Stromal cell of bone marrow (primary cell): ENCODE measurements at places on chromosomes 6 and 20.

DNA sequence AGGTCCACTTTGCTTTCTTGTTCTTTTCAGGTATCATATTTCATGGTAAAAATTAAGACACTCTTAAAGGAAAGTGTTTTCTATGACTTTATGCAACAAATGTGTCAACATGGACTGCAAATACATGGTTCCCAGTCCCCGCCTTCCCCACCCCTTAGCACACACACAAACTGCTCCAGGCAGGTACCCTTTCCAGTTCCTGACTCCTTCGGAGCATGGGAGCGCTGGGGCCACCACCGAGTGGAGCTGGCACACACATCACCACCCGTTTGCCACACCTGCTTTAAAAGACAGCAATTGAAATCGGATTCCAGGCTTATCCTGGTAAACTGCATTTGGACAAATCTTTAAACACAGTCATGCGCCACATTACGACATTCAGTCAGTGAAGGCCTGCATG is 22.2 kb downstream of the RNASET2 start:
- DNase-seq: no peak

DNA sequence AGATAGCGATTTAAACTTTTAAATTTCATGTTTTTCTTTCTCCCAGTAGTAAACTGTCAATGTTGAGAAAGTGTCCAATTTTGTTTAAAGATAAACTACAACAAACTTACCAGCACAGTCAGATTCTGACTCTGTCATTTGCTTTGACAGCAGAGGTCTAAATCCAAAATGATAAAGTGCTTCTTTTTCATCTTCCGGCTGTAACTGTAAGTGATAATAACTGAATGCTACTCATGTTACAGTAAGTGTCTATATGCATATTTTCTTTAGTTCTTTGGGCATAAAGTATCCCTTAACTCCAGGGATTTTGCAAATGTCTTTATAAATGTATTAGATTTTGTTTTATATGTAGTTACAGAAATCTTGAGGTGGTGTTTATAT is 610.4 kb downstream of the RFPL4B start:
- DNase-seq: no peak

DNA sequence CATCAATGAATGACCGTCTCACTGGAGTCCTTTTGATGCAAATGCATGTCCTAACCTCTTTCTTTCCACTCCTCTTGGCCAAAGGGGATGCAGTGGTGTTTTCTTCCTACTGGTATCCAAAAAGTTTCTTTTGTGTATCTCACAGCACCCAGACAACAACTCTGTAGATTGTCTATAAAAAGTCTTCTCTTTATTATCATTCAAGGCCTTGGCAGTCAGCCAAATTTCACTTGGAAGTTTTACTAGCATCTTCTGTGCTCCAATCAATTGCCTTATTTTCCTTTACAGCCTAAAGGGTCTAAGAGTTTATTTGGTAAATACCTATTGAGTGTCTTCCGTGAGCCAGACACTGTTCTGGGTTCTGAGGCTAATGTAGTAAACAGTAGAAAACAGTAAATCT is 150.2 kb upstream of the RNF217 start:
- DNase-seq: no peak

GRCh38 chr6:169896826-169897456 is 145.5 kb downstream of the ERMARD start:
- DNase-seq: no peak

DNA sequence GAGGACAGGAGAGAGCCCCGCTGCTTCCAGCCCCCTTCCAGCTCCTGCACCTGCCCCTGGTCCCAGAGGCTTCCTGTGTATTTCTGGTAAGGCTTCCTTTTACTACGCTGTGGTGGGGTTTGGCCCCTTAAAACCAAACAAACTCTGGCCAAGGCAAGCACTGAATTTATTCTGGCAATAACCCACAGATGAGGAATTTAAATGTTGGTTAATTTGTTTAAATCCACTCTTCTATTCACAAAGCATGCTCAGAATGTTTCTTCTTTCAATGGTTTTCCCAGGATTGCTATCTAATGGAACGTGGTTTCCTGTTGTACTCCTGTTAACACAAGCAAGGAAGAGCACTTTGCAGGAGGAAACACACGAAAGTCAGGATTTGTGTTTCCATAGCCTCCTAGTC is 236.5 kb upstream of the FOXQ1 start:
- DNase-seq: no peak

DNA sequence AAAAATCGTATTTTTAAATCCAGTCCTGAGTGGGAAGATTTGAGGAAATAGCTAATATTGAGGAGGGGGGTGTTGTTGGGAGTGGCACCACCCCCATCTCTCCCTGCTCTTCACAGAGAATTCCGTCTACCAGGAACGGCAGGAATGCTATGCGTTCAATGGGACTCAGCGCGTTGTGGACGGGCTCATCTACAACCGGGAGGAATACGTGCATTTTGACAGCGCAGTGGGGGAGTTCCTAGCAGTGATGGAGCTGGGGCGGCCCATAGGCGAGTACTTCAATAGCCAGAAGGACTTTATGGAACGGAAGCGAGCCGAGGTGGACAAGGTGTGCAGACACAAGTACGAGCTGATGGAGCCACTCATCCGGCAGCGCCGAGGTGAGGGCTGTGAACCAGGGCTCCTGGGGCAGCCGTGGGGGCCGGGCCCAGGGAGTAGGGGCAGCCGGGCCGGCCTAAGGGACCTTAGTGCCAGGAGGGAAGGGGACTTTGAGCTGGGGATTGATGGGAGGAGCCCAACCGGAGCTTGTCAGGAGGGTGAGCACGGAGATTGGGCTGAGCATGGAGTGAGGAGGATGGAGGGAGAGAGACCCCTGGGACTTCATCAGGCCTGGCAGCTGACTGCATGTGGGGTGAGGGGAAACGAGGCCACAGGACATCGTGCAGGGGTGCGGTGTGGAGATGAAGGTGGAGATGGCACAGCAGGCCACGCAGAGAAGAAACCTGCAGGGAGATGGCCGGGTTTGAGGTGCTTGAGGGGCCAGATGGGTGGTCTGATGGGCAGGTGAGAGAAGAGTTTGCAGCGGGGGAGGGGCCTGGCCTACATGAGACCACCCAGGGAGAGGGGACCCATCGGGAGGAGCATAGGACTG is 41.3 kb downstream of the HLA-DPB1 start:
- no peak for DNase-seq

- DNase-seq: no peak
Observed at GRCh38 chr6:3499603-3500002, 42.8 kb upstream of the SLC22A23 start.

DNA sequence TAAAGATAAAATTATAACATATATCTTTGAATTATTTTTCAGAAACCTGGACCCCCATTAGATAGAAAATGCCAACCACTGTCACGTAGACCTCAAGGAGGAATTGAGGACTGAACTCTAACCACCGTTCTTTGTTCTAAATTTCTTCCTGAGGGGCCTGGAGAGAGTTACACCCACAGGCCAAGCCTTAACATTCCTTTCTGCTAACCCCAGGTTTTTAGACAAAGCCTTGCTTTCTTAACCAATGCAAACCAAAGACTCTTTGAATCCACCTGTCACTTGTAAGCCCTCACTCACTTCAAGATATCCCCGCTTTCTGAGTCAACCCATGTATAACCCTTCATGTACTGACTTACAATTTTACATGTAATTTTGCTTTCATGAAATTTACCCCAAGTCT is 41.0 kb downstream of the SNX14 start:
- DNase-seq: no peak

DNA sequence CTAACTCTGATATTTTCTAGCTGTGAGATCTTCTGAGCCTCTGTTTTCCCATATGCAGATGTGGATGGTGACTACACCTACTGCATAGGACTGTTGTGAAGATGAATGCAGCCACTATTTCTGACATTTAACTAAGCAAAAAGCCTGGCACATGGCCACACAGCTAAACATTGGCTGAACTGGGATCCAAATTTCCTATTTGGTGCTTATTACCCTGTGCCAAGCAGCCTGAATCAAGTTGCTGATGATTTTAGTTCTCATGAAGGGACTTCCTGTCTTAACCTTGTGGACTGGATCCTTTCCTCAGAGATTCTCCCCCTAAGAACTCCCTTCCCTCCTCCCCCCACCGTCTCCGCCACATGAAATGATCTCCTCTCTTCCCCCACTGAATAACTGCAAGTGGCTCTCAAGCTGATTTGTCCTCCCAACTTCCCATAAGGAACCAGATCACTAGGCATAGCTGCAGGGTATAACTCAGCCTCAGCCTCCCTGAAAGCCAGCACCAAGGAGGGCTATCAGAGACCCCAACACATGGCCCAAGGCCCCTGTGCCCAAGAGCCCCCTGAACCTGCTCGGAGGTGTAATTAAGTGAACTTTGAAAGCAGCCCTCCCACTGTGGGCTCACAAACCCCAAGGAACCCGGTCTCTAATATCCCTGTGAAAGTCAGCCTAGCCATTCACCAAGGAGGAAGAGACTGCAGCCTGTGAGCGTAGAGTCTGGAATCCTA is 55.7 kb downstream of the MAFB start:
- no peak for DNase-seq

- peak; percentile 13 for DNase-seq
Observed at GRCh38 chr20:61166324-61166723, 85.7 kb upstream of the CDH4 start.

- no peak for DNase-seq
Observed at GRCh38 chr6:109580519-109580918, 97.5 kb upstream of the ZBTB24 start.

- no peak for DNase-seq
Observed at GRCh38 chr20:47018381-47018780, 123.7 kb downstream of the EYA2 start.

GRCh38 chr6:20154753-20155152 is 57.5 kb downstream of the MBOAT1 start:
- DNase-seq: no peak

- no peak for DNase-seq
Observed at GRCh38 chr6:100177956-100178355, 183.9 kb upstream of the MCHR2 start.

GRCh38 chr6:31058128-31058894 is 48.0 kb downstream of the MUC22 start:
- DNase-seq: peak; percentile 83

- no peak for DNase-seq
Observed at GRCh38 chr20:9583151-9583550, 68.8 kb downstream of the LAMP5 start.

DNA sequence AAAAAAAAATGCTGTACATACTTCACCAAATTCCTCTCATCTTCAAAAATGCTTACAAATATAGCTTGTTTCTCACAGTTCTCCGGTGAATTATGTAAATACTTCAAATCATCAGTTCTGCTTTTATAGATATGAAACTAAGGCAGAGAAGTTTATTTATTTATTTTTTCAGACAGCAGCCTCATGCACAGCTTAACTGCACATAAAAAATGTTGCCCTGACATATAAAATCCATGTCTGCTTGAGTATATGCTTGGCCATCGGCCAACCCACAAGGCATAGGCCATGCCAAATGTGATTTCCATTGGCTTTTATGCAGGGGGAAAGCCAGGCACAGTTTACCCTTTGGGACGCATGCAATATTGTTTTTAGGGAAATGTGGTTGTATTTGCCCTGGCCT is 57.3 kb upstream of the PHACTR2 start:
- DNase-seq: peak; percentile 11

- no peak for DNase-seq
Observed at GRCh38 chr6:52297433-52297832, 12.9 kb upstream of the MCM3 start.

DNA sequence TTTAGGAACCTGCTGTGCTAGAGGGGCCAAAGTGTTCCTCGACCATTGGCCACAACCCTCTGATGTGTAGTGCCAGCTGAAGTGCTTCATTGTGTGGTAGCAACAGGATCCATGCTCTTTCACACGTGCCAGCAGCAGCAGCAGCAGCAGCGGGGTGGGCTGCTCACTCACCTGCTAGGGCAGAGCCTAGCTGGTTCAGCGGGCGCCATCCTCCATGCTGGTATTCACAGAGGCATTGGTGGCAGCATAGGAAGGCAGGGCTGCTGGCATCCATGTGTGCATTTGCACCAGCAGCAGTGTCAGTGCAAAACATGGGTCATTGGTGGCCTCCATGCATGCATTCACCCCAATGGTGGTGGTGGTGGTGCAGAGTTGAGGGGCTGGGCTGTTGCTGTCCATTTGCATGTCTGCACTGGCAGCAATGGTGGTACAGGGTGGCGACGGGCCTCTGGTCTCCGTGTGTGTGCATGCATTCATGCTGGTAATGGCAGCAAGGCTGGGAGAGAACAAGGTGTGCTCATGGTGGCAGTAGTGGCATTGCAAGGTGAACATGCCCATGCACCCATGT is 13.2 kb upstream of the TINAG start:
- no peak for DNase-seq

DNA sequence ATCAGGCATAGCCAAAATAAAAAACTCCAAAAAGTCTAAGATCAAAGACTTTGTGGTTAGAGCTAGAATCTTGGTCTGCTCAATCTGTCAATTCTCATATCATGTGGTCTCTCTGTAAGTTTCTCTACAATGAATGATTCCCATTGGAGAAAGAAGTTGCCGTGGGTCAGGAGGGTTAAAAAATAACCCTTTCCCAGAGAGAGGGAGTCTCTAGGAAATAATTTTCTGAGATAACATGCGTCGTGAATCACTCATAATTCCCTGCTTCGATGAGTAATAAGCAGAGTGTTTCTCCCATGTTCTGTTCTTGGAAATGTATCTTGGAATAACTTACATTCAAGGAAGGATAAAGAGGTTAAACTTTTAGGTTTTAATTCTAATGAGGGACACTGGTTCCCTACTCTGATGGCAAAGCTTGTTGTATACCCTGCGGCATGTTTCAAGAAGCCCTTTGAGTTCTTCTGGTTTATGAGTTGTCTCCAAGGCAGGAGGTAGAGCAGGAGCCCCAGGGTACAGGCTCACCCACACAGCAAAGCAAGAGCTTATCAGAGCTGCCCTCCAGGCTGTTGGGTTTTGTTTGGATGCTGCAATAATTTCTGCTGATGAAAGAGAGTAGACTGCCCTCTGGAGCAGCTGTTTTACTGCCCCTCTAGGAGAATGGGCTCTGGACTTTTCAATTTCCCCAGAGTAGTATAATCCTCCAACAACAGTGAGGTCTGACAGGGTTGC is 599.1 kb downstream of the QKI start:
- peak; percentile 3 for DNase-seq

GRCh38 chr20:20755674-20756319 is 43.4 kb upstream of the RALGAPA2 start:
- no peak for DNase-seq
